ENCODE measurements at places on chromosomes 2 and 18.

DNA sequence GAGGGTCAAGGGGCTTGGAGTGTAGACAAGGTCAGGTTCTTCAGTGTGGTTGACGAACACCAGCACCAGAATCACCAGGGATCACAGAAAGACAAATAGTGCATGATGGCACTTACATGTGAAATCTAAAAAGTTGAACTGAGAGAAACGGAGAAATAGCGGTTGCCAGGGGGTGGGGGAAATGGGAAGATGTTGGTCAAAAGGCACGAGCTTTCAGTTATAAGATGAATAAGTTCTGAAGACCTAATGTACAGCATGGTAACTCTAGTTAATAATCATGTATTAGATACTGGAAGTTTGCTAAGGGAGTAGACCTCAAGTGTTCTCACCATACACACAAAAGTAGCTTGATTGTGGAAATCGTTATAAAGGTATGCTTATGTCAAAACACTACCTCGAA lies 43.7 kb upstream of the DARS1 start:
- no peak for DNase-seq

- DNase-seq = no peak
These were observed 86.2 kb upstream of the SALL3 start for GRCh38 chr18:78893281-78894032.

DNA sequence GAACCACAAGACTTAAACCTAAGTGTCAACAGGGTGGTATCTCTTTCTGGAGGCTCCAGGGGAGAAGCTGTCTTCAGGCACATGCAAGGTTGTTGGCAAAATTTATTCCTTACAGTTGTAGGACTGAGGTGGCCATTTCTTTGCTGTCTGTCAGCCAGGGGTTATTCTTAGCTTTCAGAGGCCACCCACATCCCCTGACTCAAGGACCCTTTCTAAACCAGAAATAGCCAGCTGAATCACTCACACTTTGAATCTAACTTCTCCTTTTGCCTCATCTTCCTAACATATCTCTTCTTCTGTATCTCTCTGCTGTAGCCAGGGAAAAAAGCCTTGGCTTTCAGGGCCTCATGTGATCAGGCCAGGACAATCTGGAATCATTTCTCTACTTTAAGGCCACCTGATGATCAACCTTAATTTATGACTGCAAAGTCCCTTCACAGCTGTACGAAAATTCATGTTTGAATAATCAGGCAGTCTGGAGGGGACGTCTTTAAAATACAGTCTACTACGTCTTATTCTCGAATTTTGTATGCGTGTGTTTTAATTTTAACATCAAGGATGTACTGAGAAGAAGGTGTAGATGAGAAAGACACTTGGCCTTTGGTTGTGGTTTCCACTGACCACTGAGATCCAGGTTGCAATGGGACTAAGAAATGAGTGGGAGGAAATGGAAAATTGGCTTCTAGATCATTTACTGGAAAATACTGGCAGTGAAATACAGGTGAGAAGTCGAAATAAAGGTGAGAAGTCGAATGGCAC lies 90.4 kb downstream of the DOCK10 start:
- DNase-seq = no peak

DNA sequence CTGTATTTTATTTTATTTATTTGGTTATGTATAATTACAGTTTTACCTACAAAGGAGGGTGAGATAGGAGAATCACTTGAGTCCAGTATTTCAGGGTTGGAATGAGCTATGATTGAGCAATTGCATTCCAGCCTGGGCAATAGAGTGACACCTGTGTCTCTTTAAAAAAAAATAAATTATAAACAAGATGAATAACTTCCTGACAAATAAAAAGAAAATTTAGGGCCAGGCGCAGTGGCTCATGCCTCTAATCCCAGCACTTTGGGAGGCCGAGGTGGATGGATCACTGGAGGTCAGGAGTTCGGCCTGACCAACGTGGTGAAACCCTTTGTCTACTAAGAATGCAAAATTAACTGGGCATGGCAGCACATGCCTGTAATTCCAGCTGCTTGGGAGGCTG lies 17.3 kb downstream of the MTA3 start:
- DNase-seq = no peak

GRCh38 chr2:149160701-149161217 lies 122.3 kb downstream of the LYPD6B start:
- DNase-seq = no peak

GRCh38 chr2:3638456-3638810 lies 19.6 kb upstream of the ALLC start:
- DNase-seq = no peak

DNA sequence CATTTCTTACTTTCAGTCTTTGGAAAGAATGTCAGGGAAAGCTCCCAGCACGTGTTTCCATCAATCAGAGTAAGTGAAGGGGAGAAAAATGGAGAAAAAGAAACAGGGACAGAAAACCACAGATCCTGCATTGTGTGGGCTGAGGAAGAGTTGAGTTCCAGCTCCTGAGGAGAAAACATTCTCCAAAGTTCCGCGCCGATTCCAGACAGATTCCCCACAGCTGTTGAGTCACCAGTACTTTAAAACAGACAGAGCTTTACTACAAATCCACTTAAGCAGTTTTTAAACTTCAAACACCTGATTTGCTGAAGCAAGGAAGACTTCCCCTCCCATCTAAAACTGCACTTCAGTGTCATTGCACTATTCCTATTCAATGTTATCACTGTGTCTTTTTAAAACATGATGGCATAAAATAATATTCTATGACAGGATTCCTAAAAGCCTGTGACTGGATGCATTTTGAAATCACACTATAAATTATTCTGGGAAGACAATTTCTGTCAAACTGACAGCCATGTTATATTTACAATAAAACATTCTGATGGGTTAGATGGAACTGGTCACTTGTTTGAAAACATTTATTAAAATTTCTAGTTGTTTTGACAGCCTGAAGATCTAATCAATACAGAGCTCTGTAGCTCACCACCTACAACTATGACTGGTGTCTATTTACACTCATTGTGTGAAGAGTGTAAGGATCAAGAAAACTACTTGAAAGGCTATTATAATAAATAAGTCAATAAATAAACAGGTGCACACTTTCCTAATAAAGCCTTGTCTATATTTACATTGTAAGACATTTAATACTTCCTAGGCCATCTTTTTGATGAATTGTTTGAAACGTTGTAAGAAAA lies 40.9 kb downstream of the TCF4 start:
- DNase-seq = no peak

- no peak for DNase-seq
These were observed 100.0 kb upstream of the GLS start for GRCh38 chr2:190780594-190780993.

DNA sequence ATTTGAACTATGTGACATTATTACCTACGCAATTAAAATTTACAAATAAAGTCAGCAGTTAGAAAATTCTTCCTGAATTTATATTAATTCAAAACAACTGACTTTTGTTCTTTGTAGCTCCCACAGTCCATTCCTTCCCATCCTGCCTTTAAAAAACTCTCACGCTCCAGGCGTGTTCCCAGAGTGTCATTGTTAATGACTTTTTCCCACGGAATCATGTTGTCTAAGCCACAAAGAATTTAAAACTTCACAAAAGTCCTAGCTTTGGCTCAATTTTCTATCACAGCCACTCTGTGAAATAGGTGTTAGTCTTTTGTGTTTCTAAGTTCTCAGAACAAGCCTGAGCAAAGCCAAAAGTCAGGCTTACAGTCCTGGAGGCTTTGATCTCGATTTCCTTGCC lies 26.5 kb downstream of the SLC1A4 start:
- no peak for DNase-seq
